ENCODE measurements at places on chromosomes 3 and 15. TPM values are rescaled to one million over a fixed set of nuclear protein-coding genes. Genes with fewer than 3 reads are reported as not detected.
A peak's percentile ranks its signal among the peaks of the same experiment; 100 is the strongest.

DNA sequence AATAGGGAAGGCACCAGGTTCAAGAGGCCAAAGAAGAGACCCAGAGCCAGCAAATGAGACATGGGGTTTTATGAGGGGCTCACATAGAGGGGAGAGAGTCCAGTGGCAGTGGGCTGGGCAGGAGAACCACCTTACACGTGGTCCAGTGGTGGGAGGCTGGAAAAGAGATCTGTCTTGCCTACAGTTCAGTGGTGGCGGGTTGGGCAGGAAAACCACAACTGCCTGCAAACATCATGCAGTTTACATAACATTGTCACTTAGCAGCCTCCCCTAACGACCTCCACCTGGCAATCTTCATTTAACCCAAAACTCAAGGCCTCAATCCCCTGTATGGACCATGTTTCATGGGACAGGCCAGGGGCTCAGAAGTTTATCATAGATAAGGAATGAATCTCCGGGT is 29.1 kb downstream of the CRYGS start:
- H3K4me1 ChIP-seq, result peaks cover 41% of the 10 kb centered on the region
- peaks cover 1% of the 10 kb centered on the region for H3K27me3 ChIP-seq
- no peak overlapping the region for H3K27ac ChIP-seq
- no peaks in the 10 kb centered on the region for H3K36me3 ChIP-seq

DNA sequence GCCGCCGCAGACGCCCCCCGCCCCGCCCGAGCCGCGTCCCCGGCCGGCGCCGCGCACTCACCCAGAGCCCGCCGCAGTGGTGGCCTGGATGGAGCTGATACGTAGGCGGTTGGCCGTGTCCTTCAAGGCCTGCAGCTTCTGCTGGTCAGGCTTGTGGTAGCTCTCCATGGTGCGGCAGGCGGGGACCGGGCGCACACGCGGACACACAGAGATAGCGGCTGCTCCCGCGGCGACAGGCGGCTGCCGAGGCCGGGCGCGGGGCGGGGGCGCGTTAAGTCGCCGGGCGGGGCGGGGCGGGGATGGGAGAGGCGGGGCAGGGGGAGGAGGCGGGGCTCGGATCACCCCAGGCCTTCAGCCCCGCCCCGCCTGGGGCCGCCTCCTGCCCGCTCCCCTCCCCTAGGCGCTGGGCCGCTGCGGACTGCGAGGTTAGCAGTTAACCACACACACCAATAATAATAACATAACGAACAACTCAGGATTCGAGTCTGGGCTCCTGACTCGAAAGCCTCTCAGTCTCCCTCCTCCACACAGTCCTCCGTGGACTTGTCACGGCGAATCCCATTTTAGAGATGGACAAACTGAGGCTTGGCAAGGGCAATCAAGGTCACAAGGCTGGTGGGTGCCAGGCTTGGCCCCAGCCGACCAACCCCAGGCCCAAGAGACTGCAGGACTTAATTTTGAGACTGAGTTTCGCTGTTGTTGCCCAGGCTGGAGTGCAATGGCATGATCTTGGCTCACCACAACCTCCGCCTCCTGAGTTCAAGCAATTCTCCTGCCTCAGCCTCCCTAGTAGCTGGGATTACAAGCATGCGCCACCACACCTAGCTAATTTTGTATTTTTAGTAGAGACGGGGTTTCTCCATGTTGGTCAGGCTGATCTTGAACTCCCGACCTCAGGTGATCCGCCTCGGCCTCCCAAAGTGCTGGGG is at the start of gene TKT:
Gene TKT, minus strand, starts transcription at position 248 of the 929 bp plus-strand sequence. Its CDS starts 80 bp downstream, at position 168.
- H3K4me3 ChIP-seq, result peak within 1 kb of the TSS; percentile 89
- peaks cover 3% of the 10 kb centered on the region for H3K27me3 ChIP-seq
- peak within 1 kb of the TSS; percentile 80 for H3K27ac ChIP-seq
- peaks cover 37% of the 10 kb centered on the region for H3K4me1 ChIP-seq
- DNase-seq, result peak; percentile 79
- H3K36me3 ChIP-seq, result no peaks in the 10 kb centered on the region

DNA sequence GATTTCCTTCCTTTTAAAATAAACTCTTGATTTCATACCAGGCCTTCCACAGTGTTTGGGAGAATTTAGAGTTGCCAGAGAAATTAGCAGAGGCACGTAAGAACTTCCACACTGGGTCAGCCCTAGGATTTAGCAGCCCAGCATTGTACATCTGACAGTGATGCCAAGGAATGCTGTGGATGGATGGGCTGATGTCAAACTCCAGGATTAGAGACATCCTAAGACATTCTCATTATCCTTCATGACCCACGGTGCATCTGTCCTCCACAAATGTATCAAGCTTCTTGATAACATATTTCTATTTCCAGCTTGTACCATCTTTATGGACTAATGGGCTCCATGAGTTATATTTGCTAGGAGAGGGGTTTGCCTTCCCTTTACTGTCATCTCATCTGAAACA is 8.0 kb upstream of the TPM1 start:
- H3K4me3 ChIP-seq, result no peak overlapping the region
- H3K4me1 ChIP-seq, result no peaks in the 10 kb centered on the region
- H3K27ac ChIP-seq, result no peak overlapping the region

GRCh38 chr15:77160562-77161478 is 89.9 kb upstream of the TSPAN3 start:
- DNase-seq, result peak; percentile 49
- H3K36me3 ChIP-seq, result peaks cover 16% of the 10 kb centered on the region
- peak overlapping the region; percentile 81 for H3K4me3 ChIP-seq
- H3K27me3 ChIP-seq, result peaks cover 2% of the 10 kb centered on the region
- H3K4me1 ChIP-seq, result peaks cover 77% of the 10 kb centered on the region

DNA sequence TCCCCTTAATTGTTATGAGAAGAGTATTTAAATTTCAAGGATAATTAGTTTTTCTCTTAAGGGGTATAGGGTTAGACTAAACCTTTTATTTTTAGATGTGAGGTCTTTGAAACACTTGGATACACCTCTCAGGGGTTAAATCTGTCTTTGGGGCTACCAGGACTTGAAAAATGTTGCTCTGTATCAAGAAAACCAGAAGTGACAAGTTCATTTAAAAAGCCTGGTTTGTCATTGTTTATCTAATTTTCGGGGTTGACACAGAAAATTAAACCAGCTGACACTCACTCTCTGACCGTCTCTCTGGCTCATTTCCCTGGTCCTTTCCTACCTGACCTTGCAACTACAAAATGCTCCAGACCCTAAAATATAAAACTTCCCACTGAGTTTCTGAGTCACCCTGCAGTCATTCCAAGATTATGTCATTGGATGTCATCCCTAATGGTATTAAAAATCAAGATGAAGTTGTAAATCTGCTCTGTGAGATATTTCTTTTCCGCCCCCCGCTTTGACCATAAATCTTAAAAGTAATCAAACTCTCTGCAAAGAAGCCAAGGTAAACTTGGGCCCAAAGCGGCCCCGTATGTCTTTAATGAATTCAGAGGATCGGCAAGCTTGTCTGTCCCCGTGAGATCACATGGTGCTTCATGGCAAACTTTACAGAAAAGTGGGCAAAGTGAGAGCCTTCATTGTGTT is 32.9 kb upstream of the SKOR1 start:
- peaks cover 3% of the 10 kb centered on the region for H3K36me3 ChIP-seq
- no peak for DNase-seq
- no peaks in the 10 kb centered on the region for H3K4me1 ChIP-seq
- no peak overlapping the region for H3K27ac ChIP-seq
- H3K27me3 ChIP-seq, result no peaks in the 10 kb centered on the region

DNA sequence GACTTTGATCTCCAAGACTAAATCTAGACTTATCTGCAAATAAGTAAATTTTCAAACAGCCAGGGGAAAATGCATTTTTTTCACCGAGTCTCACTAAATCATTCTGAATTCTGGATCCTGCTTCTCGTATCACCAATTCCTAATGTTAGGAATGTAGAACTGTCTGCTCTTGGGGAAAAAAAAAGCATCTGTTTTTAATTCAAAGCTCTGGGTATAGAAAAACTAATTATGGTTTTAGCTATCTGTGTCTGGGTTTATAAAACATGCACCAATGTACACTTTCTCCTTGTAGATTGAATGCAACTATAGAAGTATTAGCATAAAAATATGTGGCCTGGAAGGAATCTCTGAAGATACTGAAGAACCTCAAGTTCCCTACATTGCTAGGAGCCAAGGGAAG is 4.8 kb upstream of the CDAN1 start:
- H3K36me3 ChIP-seq, result peaks cover 12% of the 10 kb centered on the region
- H3K27me3 ChIP-seq, result no peaks in the 10 kb centered on the region
- peaks cover 6% of the 10 kb centered on the region for H3K4me1 ChIP-seq
- H3K27ac ChIP-seq, result no peak overlapping the region
- DNase-seq, result no peak

DNA sequence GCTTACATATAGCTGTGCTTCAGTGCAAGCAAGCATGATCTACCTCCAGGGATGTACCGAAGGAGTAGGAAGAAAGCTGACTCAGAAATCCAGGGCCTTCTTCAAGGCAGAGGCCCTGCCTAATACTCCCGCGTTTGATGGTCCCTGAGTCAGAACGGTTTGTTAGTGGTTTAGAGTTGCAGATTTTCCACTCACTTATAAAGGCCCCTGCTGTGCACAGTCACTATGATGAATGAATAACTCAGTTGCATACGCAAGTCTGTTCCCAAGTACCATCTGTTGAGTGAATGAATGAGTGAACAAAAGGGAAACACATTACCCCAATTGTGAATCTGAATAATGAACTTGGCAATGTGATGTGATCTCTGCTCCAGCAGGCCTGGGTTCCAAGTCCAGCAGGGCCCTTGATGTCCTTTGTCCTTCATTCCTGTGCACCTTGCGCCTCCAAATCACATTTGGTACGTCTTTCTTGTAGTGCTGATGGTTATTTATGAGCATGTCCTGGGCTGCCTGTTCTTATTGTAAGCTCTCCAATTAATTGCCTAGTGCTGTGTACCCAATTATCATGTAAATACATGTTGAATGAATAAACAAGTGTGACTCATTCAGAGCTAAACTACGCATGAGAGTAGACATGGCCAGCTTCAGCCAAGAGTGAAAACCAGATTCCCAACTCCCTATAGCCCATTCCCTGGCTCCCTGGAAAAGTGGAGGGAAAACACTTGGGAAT is 85.3 kb upstream of the LIMD1 start:
- H3K4me3 ChIP-seq, result no peak overlapping the region
- peaks cover 6% of the 10 kb centered on the region for H3K4me1 ChIP-seq
- DNase-seq, result no peak
- no peaks in the 10 kb centered on the region for H3K27me3 ChIP-seq
- no peaks in the 10 kb centered on the region for H3K36me3 ChIP-seq

GRCh38 chr3:114718071-114718897 is 424.5 kb downstream of the TIGIT start:
- H3K27ac ChIP-seq, result no peak overlapping the region
- no peak for DNase-seq
- H3K36me3 ChIP-seq, result no peaks in the 10 kb centered on the region
- H3K4me3 ChIP-seq, result no peak overlapping the region

GRCh38 chr3:124203292-124203691 is 211.4 kb upstream of the ROPN1 start:
- DNase-seq, result no peak
- no peaks in the 10 kb centered on the region for H3K36me3 ChIP-seq
- no peaks in the 10 kb centered on the region for H3K4me1 ChIP-seq
- H3K4me3 ChIP-seq, result no peak overlapping the region
- H3K27me3 ChIP-seq, result peaks cover 5% of the 10 kb centered on the region

DNA sequence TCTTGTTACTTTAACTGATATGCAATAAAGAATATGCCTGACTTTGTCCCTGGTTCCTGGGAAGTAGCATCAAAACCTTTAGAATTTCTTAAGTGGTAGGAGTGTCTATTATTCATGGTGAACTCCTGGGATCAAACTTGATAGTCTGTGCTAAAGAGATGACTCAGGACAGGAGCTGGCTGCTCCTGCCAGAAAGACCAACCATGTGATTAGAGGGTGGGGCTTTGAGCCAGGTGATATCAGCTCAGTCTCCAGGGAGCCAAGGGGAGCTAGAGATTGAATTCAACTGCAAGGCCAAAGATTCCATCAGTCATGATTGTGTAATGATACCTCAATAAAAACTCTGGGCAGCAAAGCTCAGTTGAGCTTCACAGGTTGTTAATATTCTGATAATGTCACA is 20.6 kb upstream of the TMC3 start:
- no peaks in the 10 kb centered on the region for H3K27me3 ChIP-seq
- H3K27ac ChIP-seq, result no peak overlapping the region
- no peak for DNase-seq

GRCh38 chr3:25427942-25428788 is at the start of gene RARB:
TSS of gene RARB (plus strand) at chr3:25428263. CDS start at chr3:25428732, 469 bp downstream.
- H3K4me1 ChIP-seq, result peaks cover 16% of the 10 kb centered on the region
- H3K27me3 ChIP-seq, result peaks cover 32% of the 10 kb centered on the region
- no peaks in the 10 kb centered on the region for H3K36me3 ChIP-seq
- peak within 1 kb of the TSS; percentile 84 for H3K4me3 ChIP-seq

- H3K27me3 ChIP-seq, result peaks cover 2% of the 10 kb centered on the region
- no peak overlapping the region for H3K4me3 ChIP-seq
- H3K27ac ChIP-seq, result no peak overlapping the region
- DNase-seq, result no peak
- H3K4me1 ChIP-seq, result no peaks in the 10 kb centered on the region
Observed at GRCh38 chr15:59828263-59828662, 139.1 kb upstream of the BNIP2 start.

- DNase-seq, result no peak
- H3K36me3 ChIP-seq, result no peaks in the 10 kb centered on the region
- H3K4me3 ChIP-seq, result no peak overlapping the region
- no peak overlapping the region for H3K27ac ChIP-seq
- peaks cover 4% of the 10 kb centered on the region for H3K27me3 ChIP-seq
- peaks cover 7% of the 10 kb centered on the region for H3K4me1 ChIP-seq
Observed at GRCh38 chr3:112653209-112653871, 12.4 kb upstream of the CCDC80 start.

DNA sequence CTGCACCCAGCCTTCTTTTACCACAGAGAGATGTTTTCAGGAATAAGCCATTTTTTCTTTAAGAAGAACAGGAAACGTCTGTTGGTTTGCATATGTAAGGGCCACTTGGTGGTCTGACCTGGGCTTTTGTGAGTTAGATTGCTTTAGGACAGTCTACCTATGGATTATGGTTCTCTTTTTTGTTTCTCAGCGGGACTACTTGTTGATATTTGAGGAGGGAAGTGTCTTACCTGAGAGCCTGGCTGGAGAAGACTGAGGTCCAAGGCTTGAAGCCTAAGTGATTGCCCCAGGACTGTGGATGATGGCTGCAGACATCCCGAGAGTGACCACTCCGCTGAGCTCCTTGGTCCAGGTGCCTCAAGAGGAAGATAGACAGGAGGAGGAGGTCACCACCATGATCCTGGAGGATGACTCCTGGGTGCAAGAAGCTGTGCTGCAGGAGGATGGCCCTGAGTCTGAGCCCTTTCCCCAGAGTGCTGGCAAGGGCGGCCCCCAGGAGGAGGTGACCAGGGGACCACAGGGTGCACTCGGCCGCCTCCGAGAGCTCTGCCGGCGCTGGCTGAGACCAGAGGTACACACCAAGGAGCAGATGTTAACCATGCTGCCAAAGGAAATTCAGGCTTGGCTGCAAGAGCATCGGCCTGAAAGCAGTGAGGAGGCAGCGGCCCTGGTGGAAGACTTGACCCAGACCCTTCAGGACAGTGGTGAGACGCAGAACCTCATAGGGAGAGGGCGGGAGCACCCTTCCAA is 3.0 kb downstream of the ZSCAN2 start:
- H3K4me3 ChIP-seq, result no peak overlapping the region
- H3K27me3 ChIP-seq, result peaks cover 8% of the 10 kb centered on the region
- peaks cover 47% of the 10 kb centered on the region for H3K4me1 ChIP-seq
- no peak for DNase-seq

GRCh38 chr15:83458381-83458780 is 11.2 kb downstream of the SH3GL3 start:
- no peaks in the 10 kb centered on the region for H3K36me3 ChIP-seq
- no peak overlapping the region for H3K27ac ChIP-seq
- no peaks in the 10 kb centered on the region for H3K4me1 ChIP-seq
- DNase-seq, result no peak
- H3K27me3 ChIP-seq, result no peaks in the 10 kb centered on the region

IMPG2 gene
- polyA plus RNA-seq, result 0.04 TPM

FBXW12 gene
- polyA plus RNA-seq, result not detected

NUP210 gene
- polyA plus RNA-seq, result 36.7 TPM

KNG1 gene
- polyA plus RNA-seq, result not detected

SNTN gene
- polyA plus RNA-seq, result not detected

ABI3BP gene
- polyA plus RNA-seq, result not detected
